NCI-H345 (cell line): ENCODE measurements at places on chromosomes 6 and 20.
A peak's percentile ranks its signal among the peaks of the same experiment; 100 is the strongest.

GRCh38 chr6:153449279-153449678, 318.2 kb upstream of the RGS17 start:
- no peak for DNase-seq

GRCh38 chr6:47452899-47453298, 24.7 kb upstream of the CD2AP start:
- DNase-seq: no peak

- DNase-seq: no peak
Measured at GRCh38 chr6:44487586-44487985, 100.1 kb downstream of the CDC5L start.

- no peak for DNase-seq
Measured at GRCh38 chr20:18669241-18670019, 81.6 kb downstream of the DTD1 start.

GRCh38 chr20:45890077-45890984, 677 bp downstream of the NEURL2 start:
- DNase-seq: peak; percentile 48
